ENCODE measurements at places on chromosomes 1 and 21.

- DNase-seq: no peak
Measured at GRCh38 chr1:183553331-183553730, 36.9 kb downstream of the NCF2 start.

DNA sequence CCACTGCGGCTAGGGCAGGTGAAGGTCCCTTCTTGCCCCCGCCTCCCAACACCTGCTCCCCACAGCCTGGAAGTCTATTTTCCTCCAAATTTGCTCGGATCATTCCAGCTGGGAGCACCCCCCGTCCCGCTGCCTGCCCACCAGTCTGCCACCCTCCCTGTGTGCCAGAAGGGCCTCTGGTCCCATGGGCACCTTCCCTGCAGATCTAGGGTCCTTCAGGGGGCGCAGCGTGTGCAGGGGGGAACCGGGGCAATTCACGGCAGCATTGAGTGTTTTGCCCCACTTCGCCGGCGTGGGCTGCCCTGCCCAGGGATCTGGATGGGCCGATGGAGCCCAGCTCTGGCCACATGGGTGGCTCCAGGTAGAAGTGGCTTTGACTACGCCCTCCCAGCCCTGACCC lies 26.3 kb upstream of the PEX10 start:
- no peak for DNase-seq

DNA sequence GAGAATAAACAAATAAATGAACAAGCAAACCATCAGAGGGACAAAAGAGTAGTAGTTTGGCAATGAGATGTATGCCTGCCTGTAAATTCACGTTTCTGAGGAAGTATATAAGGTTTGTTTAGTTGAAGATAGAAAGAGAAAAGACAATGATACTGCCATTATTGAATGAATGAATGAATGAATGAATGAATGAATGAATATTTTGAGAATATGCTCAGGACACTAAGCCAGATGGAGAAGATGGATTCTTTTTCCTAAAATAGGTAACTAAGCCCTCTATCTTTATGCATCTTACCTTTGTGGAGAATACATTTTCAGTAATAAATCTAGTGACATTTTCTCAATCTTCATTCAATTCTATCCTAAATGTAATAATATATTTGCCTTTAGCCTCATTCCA lies 49.4 kb downstream of the SLC35A3 start:
- no peak for DNase-seq

- DNase-seq: no peak
Measured at GRCh38 chr1:6657138-6657537, 32.5 kb downstream of the THAP3 start.

DNA sequence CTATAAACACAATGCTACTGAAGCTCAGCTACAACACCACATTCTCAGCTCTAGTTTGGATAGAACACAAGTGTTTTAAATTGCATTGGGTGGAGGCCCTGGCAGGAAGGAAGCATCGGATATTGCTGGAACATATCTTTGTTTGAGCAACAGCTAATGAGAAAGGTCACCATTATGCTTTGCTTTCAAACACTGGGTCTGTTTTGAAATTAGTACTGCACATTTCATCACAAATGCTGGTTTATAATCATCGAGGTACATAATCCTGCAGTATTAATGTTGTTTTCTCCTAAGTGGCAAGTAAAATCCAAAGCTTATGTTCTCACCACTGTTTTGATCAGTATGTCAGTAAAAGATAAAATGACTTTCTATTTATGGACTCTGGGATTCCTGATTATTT lies 61.5 kb upstream of the ARHGAP29 start:
- DNase-seq: no peak

Measured in transverse colon (tissue), 4 donors.